Lower leg skin (tissue), 4 donors: ENCODE measurements at places on chromosomes 7 and 10. TPM values are rescaled to one million over a fixed set of nuclear protein-coding genes. Genes with fewer than 3 reads are reported as not detected.
A peak's percentile ranks its signal among the peaks of the same experiment; 100 is the strongest.

DNA sequence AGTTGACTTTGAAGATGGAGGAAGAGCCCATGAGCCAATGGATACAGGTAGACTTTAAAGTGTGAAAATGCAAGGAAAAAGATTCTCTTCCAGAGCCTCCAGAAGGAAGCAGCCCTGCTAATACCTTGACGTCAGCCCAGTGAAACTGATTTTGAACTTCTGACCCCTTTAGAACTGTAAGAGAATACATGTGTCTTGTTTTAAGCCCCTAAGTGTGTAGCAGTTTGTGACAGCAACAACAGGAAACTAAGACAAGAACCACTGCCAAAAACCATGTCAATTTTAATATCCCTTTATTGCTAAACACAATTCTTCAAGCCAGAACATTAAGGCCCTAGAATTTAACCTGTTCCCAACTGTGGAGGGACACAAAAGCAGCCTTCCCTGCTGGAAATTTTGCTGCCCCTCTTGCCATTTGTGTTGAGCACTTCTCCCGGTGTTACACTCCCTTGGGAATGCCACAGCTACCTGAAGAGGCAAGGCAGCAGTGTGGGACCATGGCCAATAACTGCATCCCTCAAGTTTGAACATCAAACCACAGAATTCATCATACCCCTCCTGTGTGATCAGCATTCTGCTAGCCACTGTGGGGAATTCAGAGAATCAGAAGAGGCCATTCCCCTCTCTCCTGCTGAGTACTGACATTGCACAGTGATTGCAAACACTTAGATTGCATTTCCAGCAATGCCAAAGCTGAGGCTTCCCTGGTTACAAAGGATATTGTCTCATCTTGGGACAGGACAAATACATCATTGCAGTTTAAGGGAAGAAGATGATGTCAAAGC lies 12.3 kb upstream of the CCDC172 start:
- no peak for DNase-seq

Gene PHKG1
- 3.7 TPM for total RNA-seq

Gene TMEM213
- 2.5 TPM for total RNA-seq

DNA sequence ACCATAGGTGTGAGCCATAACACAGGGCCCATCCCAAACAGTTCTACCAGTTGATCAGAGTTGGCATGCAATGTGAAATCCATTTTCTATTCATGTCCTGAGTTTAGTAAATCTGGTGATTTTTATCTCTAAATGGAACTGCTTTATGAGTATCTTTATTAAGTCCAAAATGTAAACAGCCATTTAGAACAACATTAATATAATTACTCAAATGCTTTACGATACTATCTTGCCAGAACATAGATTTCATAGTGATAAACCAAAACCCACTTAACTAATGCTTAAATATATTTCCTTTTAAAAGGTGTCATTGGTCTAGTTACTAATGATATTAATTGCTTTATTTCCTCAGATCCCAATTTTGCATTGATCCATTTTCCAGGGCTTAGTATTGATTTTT lies 80.7 kb downstream of the PLCE1 start:
- no peak for DNase-seq

DNA sequence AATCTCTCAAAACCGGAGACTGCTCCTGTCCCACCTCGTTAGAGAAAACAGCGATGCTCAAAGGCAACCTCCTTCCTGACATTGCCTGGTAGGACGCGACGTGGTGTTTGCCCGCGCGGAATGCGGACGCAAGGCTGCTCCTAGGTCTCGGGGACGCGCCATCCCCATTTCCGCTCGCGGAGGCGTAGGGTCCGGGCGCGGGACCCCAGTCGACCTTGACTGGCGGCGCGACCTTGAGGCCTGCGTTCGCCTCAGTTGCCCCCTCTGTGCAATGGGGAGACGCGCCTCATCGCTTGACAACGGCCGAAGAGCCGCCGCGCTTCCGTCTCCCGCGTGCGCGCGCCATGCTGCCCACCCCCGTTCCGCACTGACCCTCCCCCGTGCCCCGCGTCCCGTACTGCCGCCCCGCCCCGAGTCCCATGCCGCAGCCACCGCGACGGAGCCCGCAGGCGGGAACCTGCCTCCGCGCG lies 412 bp upstream of the PPIA start:
- no peak for DNase-seq

- no peak for DNase-seq
Observed at GRCh38 chr10:127492607-127493250, 56.4 kb upstream of the NPS start.

- peak; percentile 79 for DNase-seq
Observed at GRCh38 chr7:151233804-151234203, 1.5 kb downstream of the CHPF2 start.

GRCh38 chr7:87944547-87944946 lies 10.5 kb downstream of the ADAM22 start:
- no peak for DNase-seq

GRCh38 chr10:86592413-86592812 lies 61.9 kb upstream of the OPN4 start:
- DNase-seq = peak; percentile 57

DNA sequence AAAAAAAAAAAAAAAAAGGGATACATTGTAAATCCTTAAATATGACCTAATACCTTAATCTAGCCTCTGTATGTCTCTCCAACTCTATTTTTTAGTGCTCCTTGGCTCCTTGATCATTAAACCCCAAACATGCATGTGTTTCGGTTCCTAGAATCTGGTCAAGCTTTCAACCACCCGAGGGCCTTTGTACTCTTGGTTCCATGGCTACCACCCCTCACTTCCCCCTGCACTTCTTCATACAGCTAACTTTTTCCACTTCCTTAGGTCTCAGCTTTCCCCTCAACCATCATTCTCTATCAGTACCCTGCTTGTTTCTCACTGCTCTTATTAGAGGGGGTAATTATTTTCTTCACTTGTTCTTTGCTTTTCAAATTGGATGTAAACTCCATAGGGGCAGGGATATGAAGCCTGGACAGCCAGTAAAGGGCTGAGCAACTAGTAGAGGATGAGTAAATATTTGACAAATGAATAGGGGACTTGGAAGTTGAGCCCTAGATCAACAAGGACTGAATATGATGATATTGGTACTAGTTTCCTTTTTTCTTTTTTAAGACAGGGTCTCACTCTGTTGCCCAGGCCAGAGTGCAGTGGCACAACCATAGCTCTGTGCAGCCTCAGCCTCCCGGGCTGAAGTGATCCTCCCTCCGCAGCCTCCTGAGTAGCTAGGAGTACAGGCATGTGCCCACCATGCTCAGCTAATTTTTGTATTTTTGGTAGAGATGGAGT lies 4.3 kb upstream of the GDI2 start:
- DNase-seq = no peak

DNA sequence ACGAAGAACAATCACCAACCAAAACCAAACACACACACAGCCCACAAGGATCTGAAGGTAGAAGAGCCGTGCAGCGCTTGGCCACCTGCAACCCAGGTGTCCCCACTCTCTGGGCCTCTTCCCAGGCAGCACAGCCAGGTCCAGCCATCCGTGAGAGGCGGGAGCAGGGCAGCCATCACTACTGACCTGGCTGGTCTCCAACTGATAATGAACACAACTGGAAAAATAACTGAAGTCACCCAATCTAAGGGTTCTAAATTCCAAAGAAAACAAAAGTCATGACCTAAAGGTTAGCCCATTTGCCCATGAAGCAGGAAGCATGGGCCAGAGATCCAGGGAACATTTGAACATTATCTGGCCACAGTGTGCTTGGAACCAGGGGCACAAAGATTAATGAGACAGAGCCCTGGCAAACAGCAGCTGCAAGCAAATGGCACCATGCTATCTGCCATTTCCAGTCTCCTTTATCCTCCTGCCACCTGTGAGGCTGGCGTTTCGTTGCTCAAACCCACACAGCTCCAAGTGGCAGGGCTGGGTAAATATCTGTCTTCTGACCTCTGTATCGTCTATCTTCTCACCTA lies 207.9 kb downstream of the TNS3 start:
- no peak for DNase-seq

Gene NEUROG3
- not detected for total RNA-seq

DNA sequence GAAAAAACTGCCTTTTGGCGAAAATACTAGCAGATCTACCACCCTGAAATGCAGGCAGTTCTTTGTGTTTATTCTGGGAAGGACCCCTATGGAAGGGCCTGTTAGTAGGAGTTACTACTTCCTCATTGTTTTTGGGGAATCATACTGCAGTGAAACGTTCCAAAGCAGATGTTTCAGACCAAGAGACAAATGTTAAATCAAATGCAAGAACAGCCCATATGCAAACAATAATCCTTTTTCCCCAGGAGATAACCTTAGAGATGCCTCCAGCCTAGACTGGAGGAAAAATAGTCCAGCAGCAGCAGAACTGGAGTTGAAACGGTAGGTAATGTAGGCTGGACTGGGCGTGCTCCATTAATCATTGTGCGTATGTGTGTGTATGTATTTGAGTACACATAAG lies 65.9 kb upstream of the VWDE start:
- no peak for DNase-seq

DNA sequence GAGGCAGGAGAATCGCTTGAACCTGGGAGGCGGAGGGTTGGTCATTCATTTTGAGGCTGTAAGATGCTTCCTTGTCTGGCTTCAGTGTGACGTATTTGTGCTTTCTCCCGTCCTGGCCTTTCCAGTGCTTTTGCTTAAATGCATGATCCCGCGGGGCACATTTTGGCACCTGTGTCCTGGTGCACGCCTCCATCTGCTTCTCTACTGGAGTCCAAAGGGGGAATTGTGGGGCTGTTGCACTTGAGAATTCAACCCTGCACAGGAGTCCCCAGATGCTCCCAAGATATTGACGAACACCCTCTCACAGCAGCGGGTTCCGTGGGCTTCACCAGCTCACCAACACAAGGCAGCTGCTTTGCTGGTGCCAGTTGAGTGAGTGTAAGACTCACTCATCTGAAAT lies 10.3 kb upstream of the LRRC27 start:
- DNase-seq = no peak

DNA sequence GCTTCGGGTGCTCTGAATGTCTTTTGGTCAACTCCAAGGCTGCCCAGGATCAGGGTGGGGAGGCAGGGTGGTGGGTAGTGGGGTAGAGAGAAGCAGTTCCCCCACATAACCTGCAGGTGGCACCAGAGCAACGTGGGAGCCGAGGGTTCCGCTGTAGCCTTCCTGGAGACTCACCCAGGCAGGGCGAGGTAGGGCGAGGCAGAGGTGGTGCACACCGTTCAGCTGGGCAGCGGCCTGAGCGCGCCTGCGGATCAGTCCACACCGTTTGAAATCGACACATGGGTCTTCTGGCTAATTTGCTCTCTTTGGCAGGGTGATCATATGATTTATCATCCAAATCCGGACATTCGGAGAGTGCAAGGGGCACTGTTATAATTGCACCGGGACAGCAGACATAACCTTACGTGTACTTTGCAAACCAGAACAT lies 41.4 kb upstream of the MAP3K8 start:
- peak; percentile 50 for DNase-seq

DNA sequence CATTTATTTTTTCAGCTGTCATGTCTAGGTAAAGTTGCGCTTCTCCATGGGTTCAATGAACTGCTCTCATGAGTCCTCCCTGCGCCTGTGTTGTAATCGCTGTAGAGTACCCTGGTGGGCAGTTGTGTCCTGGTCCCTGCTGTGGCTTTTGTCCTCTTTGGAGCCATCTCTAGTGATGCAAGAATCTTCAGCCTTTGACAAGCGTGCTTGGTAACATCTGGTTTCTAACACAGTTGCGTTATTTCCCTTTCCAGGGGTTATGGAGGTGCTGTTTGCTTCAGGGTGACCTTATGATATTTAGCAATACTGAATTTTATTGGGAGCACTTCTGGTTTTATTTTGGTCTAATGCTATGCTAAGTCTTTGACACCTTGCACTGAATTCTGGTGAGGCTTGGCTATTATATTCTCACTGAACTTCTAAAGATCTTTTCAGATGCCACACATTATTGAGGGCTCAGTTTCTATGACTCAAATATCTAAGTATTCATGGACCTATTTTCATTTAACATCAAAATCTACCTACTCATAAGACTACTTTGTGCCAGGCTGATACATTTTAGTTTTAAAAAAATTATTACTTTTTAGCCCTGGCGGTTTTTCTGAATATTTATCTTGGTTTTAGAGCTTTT lies 88.6 kb downstream of the FANK1 start:
- no peak for DNase-seq

DNA sequence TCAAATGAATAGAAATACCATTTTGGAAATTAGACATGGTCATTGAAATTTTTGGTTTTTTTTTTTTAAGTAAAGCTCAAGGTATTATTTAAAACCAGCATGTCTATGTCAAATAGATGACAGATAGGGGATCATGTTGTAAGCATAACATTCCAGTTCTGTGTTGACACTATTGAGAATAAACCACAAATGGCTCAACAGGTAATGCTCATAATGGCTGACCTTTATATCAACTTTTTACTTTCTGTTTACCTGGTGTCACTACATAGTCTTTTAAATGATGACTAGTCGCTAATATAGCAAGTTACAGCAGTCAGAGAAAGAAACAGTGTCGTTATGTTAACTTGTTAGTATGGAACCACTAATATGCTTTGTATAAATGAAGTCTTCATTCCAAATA lies 616.0 kb downstream of the GATA3 start:
- no peak for DNase-seq

- DNase-seq = no peak
Observed at GRCh38 chr7:148348466-148348865, 242.1 kb upstream of the C7orf33 start.

- DNase-seq = no peak
Observed at GRCh38 chr10:86632009-86632800, 22.1 kb upstream of the OPN4 start.

DNA sequence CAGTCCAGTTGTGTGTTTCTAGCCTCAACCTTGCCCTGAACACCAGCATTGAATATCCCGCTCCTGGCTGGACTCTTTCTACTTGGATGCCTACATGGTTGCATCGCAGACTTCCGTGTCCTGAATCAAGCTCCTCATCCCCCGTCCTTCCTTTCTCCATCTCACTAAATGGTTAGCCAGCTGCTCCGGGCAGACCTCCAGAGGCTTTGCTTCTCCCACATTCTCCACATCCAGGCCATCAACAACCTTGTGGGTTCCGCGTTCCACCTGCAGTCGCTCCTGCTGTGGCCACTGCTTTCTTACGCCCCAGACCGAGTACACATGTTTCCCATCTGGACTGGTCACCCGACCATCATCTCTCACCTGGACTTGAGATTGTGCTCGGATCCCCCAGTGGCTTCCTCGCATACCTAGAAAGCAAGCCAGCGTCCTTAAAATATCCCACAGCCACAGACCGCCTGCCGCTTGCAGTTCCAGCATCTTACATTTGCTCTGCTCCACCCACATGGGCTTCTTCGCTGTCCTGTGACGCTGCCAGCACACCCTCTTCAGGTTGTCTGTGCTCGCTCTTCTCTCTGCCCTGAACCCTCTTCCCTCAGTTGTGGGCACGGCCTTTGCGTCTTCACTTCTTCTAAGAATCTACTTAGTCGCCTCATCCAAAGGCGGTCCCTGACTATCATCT lies 25.9 kb downstream of the CELF2 start:
- DNase-seq = no peak
